Stimulated activated naive CD4-positive, alpha-beta T cell (primary cell): ENCODE measurements at places on chromosomes 1 and 21.

DNA sequence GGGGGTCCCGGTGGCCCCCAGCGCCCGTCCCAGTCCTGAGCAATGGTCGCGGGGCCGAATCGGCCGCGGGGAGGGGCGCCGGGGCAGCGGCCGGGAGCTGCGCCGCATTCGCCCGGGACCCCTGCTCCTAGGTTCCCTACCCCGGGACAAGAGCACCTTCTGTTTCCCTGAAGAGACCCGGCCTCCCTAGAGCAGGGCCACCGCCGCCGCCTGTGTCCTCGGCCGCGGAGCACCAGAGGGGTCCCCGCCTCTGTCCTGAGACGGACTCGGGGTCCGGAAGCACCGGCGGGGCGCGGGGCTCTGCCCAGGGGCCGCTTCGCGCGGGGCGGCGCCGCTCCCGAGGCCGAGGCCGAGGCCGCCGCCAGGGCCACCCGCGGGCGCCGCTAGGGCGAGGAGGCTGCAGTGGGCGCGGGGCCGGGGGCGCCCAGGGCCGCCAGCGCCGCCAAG is 157.9 kb downstream of the CASZ1 start:
- DNase-seq, result no peak

- DNase-seq, result peak; percentile 85
Observed at GRCh38 chr1:26833432-26834405, 7.2 kb downstream of the ZDHHC18 start.

GRCh38 chr21:44461005-44461404 is 5.7 kb downstream of the LRRC3 start:
- DNase-seq, result no peak

- DNase-seq, result no peak
Observed at GRCh38 chr21:41397471-41397891, 28.6 kb upstream of the MX1 start.

- DNase-seq, result no peak
Observed at GRCh38 chr1:6996371-6996770, 211.1 kb downstream of the CAMTA1 start.

- DNase-seq, result no peak
Observed at GRCh38 chr1:212827831-212828278, 19.6 kb downstream of the SPATA45 start.

DNA sequence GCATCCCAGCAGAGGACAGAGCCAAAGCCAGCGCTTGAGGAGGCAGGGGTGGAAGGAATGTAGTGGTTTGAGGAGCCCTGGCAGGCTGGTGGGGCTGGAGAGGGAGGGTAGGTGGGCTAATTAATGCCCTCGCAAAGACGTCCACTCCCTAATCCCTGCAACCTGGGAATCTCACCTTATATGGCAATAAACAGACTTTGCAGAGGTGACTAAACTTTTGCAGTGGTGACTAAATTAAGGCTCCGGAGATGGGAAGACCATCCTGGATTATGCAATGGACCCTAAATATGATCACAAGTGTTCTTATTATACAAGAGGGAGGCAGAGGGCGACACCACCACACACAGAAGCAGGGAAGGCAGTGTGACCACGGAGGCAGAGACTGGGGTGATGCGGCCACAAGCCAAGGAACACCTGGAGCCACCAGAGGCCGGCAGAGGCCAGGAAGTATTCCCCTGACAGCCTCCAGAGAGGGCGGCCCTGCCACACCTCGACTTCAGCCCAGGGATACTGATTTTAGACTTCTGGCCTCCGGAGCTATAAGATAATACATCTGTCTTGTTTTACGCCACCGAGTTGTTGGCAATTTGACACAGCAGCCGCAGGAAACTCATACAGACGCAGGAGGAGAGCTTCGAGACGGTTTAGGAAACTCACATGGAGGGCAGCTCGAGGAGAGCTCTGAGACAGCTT is 23.1 kb upstream of the NPPB start:
- DNase-seq, result no peak

DNA sequence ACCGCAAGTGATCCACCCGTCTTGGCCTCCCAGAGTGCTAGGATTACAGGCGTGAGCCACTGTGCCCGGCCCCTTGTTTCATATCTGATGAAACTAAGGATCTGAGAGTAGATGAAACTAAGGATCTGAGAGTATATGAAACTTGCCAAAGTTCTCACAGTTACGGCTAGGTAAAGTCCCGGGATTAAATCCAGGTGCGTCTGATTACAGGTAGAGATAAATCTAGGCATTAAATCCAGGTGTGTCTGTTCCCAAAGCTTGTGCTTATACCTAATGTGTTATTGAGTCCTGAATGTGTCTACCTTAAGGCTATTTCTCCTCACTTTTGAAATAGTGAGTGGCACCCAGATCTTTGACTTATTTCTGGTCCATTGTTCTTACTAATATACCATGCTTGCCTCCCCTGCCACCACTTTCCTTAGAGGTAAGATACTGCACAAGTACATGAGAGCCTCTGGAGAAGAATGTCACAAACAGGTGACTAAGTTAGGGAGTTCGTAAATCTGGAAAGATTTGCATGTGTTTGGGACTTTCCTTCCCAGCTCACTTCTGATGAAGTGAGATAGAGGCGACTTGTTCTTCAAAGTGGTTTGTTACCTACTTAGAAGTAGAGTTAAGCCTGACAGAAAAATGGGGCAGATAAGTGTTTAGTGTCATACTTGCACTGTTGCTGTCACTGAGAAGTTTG is 66.5 kb downstream of the AK4 start:
- DNase-seq, result no peak

DNA sequence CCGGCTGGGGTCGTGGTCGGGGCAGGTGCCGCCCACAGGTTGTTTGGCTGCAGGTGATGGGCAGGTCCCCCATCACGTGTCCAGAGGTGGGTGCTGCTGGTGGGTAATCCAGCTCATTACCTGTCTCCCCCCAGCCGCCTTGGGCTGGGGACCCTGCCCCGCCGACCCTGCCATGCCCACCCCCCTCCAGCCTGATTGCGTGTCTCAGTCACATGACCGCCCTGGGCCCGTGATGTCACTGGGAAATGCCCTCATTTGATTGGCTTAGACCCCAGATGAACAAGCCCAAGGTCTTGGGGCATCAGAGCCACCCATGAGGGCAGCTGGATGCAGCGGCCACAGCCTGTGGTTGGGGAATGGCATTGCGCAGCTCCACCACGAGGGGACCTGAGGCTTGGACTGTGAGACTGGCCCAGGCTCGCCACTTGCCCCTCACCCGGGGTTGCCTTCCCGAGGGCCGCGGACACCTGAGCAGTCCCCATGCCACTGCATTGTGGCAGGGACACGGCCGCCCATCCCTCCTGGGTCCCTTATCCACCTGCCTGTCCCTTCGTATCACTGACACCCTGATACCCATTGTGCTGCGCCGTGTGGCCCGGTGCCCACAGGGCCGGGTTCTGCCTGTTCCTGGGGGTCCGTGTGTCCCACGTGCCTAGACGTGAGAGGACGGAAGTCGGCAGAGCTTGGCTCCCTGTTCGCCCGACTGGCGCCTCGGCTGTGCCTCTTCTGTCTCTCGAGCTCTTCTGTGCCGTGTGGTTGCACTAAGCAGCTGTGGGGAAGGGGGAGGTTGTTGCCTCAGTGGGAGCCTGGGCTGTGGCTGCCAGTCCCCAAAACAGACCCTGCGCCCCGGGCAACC is 68.0 kb downstream of the FAAP20 start:
- DNase-seq, result no peak

DNA sequence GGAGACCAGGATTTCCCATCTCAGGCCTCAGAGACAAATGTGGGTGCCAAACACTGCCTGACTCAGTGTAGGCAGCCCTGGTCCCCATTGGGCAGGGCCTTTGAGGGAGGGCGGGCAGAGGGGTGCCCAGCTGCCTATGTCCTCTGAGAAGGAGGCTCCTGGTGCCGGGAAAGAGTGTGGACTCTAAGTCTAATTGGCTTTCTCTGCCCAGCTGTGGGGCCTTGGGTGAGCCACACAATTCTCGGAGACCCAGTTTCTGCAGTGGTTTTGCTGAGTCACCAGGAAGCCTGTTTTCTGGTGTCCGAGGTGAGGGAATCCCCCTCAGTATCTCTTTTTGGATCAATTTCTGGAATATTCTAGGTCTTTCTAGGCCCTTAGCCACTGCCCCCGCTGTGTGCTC is 35.3 kb upstream of the ACTL8 start:
- DNase-seq, result no peak

DNA sequence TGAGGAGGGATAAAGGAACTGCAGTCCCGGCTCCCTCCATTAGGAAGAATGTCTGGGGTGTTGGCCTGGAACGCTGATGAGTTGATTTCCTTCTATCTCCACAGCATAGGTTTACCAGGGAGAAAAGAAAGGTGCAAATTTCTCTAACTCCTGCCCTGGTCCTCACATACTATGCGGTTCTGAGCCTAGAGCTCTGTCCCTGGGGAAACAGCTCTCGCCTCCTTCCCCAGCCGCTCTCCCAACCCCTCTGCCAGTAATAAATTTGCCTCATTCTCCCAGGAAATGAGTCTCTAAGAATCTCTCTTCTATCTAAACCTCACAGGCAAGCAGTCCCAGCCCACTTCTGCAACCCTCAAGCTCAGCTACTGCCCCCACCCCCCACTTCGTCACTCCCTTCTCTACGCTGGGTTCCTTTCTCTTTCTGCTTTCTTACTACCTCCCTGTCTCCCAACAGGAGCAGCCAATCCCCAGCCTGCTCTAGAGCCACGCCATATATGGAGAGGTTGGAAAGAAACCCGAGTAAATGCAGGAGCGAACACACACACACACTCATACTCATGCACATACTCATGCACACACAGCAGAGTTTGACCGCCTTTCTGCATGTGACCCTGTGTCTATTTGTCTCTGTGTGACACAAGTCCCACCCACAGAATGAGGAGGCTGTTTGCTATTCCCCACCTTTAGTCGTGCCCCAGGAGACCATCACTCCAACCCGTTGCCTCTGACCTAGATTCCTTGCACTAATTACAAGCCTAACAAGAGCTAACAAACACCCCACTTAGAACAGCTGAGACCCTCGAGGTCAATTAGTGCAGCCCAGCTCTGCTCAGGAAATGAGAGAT is 13.4 kb downstream of the PLEKHO1 start:
- no peak for DNase-seq

DNA sequence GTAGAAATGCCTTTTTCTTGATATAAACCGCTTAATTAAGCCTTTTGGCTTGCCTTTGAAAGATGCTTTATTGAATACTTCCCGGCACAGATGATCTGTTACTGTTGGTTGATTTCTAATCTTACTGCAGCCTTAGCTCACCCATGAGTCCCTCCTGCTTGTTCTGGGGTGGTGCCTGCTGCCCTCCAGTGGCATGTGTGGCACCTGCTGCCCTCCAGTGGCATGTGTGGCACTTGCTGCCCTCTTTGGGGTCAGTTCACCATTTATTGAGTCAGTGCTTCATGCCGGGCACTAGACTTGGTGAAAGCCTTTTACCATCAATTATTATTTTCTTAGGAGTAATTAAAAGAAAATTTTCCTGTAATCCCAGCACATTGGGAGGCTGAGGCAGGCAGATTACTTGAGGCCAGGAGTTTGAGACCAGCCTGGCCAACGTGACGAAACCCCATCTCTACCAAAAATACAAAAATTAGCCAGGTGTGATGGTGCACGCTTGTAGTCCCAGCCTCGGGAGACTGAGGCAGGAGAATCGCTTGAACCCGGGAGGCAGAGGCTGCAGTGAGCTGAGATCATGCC is 54.3 kb downstream of the ADARB1 start:
- DNase-seq, result peak; percentile 69

GRCh38 chr1:91821126-91821868 is 64.7 kb downstream of the TGFBR3 start:
- DNase-seq, result no peak

- no peak for DNase-seq
Observed at GRCh38 chr1:91765293-91765692, 120.7 kb downstream of the TGFBR3 start.

GRCh38 chr1:156551066-156551643 is 21.2 kb downstream of the IQGAP3 start:
- DNase-seq, result no peak

DNA sequence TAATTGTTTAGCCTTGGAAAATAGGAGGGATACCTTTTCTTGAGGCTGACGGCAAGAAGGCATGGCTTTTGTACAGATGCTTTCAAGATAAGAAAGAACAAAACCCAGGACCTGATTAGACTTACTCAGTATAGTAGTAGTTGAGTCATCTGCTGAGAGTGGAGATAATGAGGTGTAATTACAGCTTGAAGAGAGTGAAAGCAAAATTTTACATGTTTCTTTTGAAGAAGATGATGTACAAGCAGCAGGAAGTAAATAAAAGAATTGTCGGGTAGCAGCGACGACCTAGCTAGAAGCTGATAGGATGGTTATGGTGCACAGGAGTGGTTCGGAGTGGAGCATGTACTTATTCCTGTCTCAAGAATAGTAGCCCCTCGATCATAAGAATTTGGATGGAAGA is 6.6 kb downstream of the ANGPTL1 start:
- DNase-seq, result no peak

DNA sequence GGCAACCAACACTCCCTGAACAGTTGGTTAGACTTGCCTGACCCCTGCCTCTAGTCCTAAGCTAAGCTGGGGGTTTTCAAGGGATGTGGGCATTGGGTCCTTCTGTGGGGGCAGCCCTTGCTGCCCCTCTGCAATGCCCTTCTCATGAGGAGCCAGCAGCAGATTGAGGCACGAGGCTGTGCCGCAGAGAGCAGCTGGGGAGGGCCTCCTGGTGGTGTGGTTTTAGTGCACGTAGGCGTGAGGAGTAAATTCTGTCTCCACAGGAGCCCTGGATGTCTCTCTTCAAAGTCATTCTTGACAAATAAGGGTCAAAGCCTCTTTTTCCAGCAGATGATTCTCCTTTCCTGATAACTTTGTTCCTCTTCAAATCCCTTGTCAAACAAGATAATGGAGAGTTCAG is 31.8 kb upstream of the KLHDC7A start:
- no peak for DNase-seq

DNA sequence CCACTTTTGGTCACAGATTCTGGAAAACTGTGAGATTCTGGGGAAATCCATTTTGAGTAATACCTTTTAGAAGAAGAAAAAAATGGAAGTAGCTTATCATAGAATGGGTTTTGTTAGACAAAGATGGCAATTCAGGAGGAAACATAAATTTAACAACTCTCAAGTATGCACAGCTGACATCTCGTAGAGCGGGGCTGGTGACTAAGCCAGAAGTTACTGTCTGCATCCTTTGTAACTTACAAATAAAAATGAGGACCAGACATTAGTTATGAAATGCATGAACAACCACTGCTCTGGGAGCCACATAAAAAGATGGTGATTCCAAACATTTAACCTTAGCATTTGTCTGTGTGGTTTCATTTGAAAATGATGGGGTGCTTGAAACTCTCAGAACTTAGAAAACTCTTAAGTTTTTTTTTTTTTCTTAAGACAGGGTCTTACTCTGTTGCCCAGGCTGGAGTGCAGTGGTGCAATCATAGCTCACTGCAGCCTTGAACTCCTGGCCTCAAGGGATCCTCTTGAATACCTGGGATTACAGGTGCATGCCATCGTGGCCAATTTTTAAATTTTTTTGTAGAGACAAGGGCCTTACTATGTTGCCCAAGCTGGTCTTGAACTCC is 49.2 kb upstream of the ATP5PO start:
- DNase-seq, result no peak

- no peak for DNase-seq
Observed at GRCh38 chr1:24704411-24705259, 40.6 kb upstream of the CLIC4 start.

GRCh38 chr1:246219508-246220030 is 287.5 kb downstream of the SMYD3 start:
- DNase-seq, result no peak
